Activated CD4-positive, alpha-beta T cell treated with anti-CD3 and anti-CD28 coated beads, Interleukin-2, amount 50 U/mL, for 1 hour (primary cell): ENCODE measurements at places on chromosomes 2 and 18.

GRCh38 chr2:150607390-150607811, 119.9 kb upstream of the RND3 start:
- DNase-seq = no peak

DNA sequence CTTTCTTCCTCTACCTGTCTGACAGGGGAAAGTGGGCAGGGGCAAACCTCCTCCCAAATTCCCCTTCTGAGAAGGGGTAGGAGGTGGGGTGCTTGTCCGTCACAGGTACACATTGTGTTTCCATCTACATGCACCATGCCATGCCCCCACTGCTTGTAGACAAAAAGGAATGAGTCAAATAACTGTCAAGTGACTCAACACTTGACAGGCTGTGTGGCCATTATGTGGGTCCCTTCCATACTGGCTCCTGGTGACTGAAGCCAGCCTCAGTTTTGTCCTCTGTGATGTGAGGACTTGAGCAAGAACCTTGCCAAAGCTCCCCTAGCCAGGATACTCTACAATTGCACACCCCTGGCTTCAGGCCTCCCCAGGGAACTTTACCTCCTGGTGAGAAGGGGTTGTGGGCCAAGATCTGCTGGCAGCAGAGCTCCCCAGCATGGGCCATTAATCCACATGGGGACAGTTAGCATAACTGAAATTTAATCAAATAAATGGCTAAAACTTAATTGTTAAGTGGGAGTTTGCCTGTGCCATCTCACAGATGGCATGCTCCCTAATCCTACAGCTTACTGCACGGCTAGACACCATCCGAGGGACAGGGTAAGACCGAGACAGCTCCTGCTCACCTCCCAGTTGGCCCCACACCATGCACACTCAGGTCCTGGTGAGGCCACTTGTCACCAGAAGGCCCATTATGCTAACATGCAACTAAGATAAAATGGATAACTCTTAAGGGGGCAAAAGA, 140.2 kb downstream of the BCL11A start:
- no peak for DNase-seq

DNA sequence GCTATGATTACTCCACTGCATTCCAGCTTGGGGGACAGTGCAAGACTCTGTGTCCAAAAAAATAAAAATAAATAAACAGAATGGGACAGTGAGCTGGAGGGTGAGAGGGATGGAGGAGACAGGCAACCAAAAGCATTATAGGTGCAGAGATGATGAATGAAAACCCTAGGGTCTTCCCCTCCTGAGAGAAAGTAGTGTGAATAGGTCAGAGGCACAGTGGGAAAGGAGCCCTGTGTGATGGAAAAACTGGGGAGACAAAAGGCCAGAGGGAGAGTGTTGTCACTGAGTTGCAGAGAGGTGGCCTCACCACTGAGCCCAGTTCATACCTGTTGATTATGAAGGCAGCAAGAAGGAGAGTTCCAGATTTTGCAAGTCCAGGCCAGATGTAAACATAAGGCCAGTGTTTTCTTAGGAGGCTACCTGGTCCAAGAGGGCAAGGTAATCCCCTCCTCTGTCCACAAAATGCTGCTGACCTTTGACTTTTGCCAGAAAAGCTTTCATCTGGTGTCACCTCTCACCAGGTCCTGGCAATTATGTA, 17.6 kb upstream of the AGFG1 start:
- no peak for DNase-seq

- no peak for DNase-seq
Observed at GRCh38 chr2:70626254-70626990, 72.8 kb upstream of the TGFA start.

DNA sequence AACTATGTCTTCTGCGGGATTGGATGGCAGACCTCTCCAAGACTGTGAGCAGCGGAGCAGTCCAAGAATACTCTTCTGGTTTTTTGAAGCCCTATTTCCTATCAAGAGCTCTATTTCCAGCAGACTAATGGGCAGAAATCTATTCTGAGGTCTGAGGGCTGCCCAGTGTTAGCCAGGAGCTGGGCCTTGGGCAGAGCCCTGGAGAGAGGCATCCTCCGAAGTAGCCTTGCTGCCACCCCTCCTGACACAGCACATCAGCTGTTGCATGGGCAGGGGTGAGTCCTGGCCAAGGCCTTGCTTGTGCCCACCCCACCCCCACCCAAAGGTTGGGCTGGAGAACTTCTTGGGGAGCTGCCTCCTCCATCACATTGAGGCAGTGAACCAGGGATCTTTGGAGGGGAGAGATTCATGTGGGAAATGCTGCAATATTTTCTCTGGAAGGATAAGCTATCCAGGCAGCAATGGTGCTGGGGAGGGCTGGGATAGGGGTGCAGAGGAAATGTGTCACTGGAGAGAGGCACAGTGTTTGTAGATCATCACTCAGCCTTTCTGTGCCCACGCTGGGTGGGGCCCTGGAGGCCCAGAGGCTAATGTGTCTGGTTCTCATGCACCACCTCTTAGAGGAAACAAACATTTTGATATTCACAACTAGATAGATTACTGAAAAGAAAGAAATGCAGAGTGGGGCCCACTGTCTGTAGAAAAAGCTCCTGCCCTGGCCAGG, 104.7 kb downstream of the VSNL1 start:
- no peak for DNase-seq

GRCh38 chr2:57488061-57488460, 558.5 kb upstream of the VRK2 start:
- no peak for DNase-seq

- DNase-seq = no peak
Observed at GRCh38 chr18:78934003-78934402, 45.6 kb upstream of the SALL3 start.

DNA sequence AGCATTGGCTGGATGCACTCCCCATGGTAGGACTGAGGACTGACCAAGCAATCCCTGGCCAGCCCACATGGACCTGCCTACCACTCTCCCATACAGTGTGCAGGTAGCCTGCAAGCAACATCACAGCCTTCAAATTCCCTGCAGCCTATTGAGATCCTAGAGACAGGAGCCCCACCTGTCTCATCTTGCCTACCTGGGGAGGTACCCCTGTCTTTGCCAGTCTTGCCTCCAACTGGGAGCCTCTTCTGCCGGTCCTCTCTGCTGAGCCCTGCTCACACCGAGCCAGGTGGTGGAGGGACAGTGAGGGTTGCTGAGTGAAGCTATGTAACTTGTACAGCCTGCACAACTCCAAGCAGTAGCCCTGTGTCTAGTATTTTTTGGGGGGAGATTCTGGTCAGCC, 29.9 kb downstream of the TTC32 start:
- DNase-seq = no peak

DNA sequence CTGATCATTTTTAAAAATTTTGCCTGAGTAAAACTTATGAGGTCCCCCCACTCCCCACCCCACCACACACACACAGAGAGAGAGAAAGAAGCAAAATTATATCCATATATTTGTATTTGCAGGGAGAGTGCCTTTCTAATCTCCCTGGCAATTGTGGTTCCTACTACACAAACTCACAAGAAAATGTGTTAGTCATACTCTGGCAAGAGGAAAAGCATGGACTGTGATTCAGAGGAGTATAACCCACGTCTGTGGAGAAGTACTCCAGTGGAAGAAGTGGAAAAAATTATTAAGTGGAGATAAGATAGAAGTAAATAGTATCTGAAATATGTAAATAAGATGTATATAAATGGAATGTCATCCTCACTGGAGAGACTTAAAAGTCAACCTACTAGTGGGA, 114.0 kb downstream of the DSEL start:
- DNase-seq = no peak

GRCh38 chr2:196957881-196958525, 31.5 kb upstream of the PGAP1 start:
- DNase-seq = no peak

- DNase-seq = no peak
Observed at GRCh38 chr2:217099561-217099960, 239.7 kb upstream of the TNP1 start.

DNA sequence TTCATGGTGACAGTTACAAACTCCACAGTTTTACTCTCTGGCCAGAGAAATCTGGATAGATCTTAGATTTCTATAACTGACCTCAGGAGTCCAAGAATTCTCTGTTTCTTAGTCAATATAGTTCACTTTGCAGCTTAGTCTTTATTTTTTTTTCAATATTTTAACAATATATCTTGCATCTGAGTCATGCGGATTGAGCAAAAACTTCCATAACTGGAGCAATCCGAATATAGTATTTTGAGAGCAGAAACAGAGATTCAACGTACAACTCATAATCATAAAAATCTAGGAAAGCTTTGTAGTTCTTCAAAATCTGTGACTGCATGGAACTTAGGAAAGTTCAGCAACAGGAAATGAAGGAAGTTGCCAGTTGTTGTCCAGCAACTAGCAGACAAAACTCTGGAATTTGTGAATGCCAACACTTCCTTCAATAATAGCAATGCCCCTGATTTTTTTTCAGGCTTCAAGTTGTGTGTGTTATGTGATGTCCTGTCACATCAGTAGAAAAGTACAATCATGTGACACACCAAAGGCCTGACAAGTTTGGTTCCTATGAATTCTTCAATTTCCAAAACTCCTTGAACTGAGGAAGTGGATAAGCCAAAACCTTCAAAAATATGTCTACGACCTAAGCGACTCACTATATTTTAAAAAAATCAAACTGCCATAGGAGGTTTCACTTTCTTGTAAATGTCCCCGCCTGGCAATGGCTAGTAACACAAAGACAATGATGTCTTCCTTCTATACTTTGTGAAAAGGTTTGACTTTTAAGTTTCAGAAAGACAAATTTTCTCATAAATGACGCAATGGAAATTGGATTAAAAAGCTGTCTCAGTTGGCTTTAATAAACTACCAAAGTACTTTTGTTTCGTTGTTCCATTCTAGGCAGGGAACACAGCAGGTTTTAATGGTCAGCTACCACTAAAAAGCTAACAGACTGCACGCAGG, 510.6 kb downstream of the ERBB4 start:
- DNase-seq = no peak

DNA sequence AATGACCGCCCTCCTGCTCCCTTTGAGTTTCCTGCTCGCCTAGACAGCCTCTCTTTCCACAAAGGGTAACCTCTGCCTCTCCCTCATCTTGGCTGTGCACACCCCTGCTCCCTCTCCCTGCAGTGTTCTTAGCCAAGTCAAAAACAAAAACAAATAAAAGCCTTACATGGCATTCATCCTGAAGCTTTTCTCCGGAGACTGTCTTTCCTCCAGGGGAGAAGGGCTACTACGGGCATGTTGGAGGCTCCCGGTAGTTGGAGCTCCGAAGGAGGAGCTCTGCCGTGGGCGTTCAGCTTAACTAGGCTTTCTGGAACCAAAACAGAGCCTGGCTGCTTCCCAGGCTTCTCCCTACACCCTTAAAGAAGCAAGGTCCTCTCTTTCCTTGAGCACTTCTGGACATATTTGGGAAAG, 104.2 kb downstream of the TPGS2 start:
- DNase-seq = no peak

DNA sequence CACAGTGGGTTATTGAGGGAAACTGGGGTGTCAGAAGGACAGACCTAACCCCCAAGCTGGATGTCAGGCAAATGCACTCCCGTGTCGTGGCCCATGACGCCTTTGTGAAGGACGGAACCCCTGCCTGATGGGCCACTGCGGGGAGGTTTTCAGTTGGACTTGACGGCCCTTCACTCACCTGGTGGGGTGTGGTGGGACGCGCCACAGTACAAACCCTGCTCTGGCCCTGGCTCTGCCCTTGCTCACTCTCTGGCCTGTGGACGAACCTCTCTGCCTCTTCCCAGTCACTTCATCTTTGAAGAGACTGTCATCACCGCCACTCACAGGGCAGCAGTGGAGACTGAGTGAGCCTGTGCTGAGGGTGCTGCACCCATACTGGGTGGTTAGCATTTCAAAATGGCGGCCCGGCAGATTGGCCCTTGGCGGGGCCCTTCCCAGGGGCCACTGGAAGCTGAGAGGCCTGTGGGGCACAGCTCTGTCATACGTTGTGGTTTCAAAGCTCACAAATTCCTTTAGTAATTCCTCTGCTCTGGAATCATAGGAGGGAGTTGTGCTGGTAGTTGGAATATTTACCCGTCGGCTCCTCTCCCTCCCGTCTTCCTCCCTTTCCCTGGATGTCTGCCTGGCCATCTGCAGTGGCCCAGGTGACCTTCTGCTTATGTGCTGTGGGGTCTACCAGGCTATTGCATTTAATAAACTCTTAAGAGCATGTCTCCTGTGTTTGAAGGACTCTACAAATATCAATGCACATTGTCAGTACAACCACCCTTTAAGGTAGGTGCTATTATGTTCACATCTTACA, 200.6 kb downstream of the CTIF start:
- no peak for DNase-seq

- DNase-seq = no peak
Observed at GRCh38 chr2:207055257-207055656, 110.5 kb downstream of the KLF7 start.

- no peak for DNase-seq
Observed at GRCh38 chr18:56481751-56482150, 156.6 kb downstream of the TXNL1 start.

GRCh38 chr18:62389761-62390481, 64.8 kb downstream of the TNFRSF11A start:
- DNase-seq = no peak

GRCh38 chr2:152613235-152613634, 104.0 kb downstream of the PRPF40A start:
- no peak for DNase-seq

GRCh38 chr2:145777914-145778313, 1258.0 kb upstream of the ZEB2 start:
- no peak for DNase-seq

DNA sequence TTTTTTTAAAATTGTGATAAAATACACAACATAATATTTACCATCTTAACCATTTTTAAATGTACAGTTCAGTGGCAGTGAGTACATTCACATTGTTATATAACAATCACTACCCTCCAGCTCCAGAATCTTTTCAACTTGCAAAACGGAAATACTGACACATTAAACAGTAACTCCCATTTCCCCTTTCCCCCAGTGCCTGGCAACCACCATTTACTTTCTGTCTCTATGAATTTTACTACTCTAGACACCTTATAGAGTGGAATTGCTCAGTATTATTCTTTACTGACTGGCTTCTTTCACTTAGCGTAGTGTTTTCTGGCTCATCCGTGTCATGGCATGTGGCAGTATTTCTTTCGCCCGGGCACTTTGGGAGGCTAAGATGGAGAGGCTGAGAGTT, 32.6 kb downstream of the FASTKD2 start:
- no peak for DNase-seq

- no peak for DNase-seq
Observed at GRCh38 chr2:203809084-203809521, 58.5 kb upstream of the CTLA4 start.

GRCh38 chr2:72915907-72916742, 1.2 kb upstream of the EMX1 start:
- DNase-seq = peak; percentile 30

DNA sequence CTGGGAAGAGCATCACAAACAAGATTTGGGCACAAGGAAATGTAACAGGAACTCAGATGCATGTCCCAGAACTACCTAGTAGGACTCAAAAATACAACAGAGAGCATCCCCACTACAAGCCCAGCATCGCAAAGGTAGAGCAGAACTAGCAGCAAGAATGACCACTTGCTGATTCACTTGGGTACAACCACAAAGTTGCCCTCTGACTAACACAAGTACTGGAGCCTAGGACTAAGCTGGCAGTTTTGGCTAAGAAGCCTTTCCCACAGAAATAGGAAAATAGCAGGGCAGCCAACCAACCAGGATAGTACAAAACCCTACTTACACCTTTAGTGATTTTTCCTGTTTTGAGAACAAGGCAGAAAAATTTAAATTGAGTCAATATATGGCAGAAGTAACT, 193.8 kb downstream of the PAX3 start:
- no peak for DNase-seq
